Fibroblast of lung (primary cell): ENCODE measurements at places on chromosomes 3 and 15.

DNA sequence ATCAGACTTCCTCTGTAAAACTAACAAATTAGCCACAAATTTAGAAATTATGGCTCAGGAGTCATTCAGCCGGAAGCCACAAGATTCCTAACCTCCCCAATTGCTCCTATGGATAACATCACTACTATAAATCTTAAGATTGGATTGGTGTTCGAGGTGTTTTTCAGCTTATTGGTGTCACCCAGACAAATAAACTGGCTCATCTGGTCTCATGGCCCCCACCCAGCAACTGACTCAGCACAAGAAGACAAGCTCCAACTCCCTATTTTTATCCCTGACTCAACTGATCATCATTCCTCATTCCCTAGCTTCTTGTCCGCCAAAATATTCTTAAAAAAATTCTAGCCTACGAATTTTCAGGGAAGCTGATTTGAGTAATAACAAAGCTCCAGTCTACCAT, 135.1 kb upstream of the STRIT1 start:
- no peak overlapping the region for H3K27ac ChIP-seq
- H3K4me3 ChIP-seq: no peak overlapping the region
- DNase-seq: peak; percentile 24
- H3K4me1 ChIP-seq: no peaks in the 10 kb centered on the region
- H3K27me3 ChIP-seq: no peaks in the 10 kb centered on the region

DNA sequence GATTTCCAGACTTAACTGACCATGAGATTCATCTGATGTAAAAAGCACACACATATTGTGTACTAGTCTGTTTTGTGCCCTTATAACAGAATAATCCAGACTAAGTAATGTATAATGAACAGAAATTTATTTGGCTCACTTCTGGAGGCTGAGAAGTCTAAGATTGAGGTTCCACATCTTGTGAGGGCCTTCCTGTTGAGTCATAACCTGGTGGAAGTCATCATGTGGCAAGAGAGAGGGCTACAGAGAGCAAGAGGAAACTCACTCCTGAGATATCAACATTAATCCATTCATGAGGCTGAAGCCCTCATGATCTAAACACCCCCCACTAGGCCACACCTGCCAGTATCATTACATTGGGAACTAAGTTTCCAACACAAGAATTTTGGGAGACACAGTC, 977.6 kb downstream of the MCTP2 start:
- no peaks in the 10 kb centered on the region for H3K36me3 ChIP-seq
- peak; percentile 2 for DNase-seq
- no peak overlapping the region for H3K4me3 ChIP-seq
- no peak overlapping the region for H3K27ac ChIP-seq

- no peaks in the 10 kb centered on the region for H3K36me3 ChIP-seq
- no peak overlapping the region for H3K27ac ChIP-seq
- peak; percentile 73 for DNase-seq
- peaks cover 6% of the 10 kb centered on the region for H3K4me1 ChIP-seq
Measured at GRCh38 chr3:192869131-192870031, 48.3 kb downstream of the MB21D2 start.

- H3K4me3 ChIP-seq: no peak overlapping the region
- peaks cover 14% of the 10 kb centered on the region for H3K36me3 ChIP-seq
- DNase-seq: no peak
- no peak overlapping the region for H3K27ac ChIP-seq
Measured at GRCh38 chr15:89192766-89193165, 28.6 kb downstream of the RLBP1 start.

DNA sequence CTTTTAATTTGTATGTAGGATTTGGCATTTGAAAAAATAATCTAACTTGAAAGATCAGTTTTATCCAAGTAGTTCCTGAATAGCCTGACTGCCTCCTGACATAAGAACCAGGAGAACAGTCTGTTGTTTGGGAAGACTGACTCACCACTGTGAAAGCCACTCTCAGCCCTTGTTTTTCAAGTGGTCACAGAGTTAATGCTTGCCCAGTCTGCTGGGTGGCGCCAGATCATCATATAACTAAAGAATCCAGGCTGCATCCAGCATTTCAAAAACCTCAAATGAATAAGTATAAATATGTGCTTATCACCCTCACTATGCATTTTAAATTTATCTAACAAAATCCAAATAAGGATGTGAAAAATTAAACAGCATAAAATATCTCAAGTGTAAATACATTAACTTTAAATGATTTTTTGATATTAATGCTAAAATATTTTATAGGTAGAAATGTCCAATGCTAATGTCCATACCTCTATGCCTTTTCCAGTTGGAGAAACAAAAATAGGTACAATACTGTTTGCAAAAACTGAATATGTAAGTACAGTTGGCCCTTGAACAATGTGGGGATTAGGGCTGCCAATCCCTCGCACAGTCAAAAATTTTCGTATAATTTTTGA, 26.9 kb upstream of the ZBBX start:
- no peak overlapping the region for H3K27ac ChIP-seq
- no peaks in the 10 kb centered on the region for H3K36me3 ChIP-seq
- H3K27me3 ChIP-seq: no peaks in the 10 kb centered on the region
- no peak overlapping the region for H3K4me3 ChIP-seq
- peak; percentile 71 for DNase-seq

- H3K4me1 ChIP-seq: no peaks in the 10 kb centered on the region
- DNase-seq: peak; percentile 54
- H3K27me3 ChIP-seq: peaks cover 33% of the 10 kb centered on the region
- no peak overlapping the region for H3K27ac ChIP-seq
Measured at GRCh38 chr15:77821188-77821958, 188.7 kb upstream of the LINGO1 start.

DNA sequence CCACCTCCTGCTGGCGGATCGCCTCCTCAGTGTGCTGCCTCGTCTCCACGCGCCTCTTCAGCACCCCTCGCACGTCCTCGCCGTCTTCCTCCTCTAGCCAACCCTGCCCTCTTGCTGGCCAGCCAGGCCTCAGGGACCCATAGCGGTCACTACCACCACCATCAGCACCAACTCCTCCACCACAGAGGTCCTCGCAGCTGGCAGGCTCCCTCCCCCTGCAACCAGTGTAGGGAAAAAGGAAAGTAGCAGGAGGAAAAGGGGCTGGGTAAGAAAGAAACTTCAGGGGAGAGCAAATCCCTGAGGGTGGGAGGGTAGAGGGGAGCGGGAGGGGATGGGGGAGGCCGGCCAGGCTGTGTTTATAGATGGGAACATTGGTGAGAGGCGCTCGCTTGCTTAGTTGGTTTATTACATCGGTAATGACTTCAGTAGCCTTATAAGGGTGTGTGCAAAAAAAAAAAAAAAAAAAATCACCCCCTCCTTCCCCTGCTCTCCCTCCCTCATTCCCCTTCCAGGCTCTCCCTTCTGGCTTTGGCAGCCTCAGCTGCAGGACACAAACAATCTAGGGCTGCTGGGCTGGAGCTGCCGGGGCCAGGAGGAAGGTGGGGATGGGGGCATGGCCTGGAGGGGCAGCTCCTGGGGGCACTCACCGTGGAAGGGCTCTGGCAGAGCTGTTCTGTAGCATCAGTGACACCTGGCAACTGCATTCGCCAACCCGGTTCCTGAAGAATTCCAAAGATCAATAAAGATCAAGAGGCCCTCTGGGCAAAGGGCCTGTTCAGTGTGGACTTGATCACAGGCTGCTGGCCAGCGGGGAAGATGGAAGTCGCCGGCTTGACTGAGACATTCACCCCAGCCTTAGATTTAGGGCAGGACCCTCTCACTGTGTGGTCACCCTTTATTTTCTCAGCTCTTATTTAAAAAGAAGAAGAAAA, 116.2 kb upstream of the HACD2 start:
- no peaks in the 10 kb centered on the region for H3K27me3 ChIP-seq
- H3K27ac ChIP-seq: no peak overlapping the region
- DNase-seq: peak; percentile 77
- H3K4me3 ChIP-seq: peak overlapping the region; percentile 46

DNA sequence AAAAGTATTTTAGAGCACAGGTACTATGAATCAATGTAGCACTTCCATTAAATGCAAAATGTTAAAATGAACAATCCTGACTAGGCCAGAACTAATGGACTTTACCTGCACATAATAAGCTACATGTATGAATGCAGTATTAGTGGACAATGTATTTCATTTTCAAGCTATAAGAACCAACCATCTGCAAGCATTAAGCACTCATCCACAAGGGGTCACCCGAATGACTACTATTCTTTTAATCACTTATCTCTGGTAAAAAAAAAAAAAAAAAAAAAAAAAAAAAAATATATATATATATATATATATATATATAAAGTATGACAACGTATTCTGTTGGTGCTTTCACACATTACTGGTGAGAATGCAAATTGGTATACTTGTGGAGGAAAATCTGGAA, 7.2 kb downstream of the HERC1 start:
- no peaks in the 10 kb centered on the region for H3K36me3 ChIP-seq
- H3K27me3 ChIP-seq: no peaks in the 10 kb centered on the region
- no peaks in the 10 kb centered on the region for H3K4me1 ChIP-seq
- H3K27ac ChIP-seq: no peak overlapping the region

- H3K27me3 ChIP-seq: no peaks in the 10 kb centered on the region
- no peak overlapping the region for H3K4me3 ChIP-seq
- H3K36me3 ChIP-seq: no peaks in the 10 kb centered on the region
- peak; percentile 23 for DNase-seq
- H3K4me1 ChIP-seq: peaks cover 3% of the 10 kb centered on the region
Measured at GRCh38 chr3:143726727-143727126, 121.5 kb downstream of the SLC9A9 start.

GRCh38 chr3:5264896-5265770, 77.6 kb downstream of the EDEM1 start:
- no peaks in the 10 kb centered on the region for H3K4me1 ChIP-seq
- no peaks in the 10 kb centered on the region for H3K36me3 ChIP-seq
- H3K4me3 ChIP-seq: no peak overlapping the region
- no peak for DNase-seq

DNA sequence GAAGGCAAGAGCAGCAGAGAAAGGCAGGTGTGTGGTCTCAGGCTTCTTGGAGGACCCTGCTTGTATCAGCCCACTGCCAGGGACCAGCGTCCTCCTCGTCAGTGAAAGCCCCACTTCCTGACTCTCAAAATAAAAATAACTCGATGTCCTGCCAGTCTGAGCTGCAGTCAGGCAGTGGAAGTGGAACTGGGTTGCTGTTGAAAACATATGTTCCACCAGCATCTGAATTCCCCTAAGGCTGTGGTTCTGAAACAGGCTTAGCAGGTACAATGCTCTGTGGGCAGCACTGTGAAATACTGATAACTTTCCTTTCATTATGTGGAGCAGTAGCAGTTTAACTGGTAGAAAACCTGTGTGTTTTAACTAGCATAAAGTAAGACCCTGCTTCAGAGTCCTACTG, 121.6 kb upstream of the EIF1B start:
- DNase-seq: no peak
- no peaks in the 10 kb centered on the region for H3K27me3 ChIP-seq
- no peak overlapping the region for H3K4me3 ChIP-seq

DNA sequence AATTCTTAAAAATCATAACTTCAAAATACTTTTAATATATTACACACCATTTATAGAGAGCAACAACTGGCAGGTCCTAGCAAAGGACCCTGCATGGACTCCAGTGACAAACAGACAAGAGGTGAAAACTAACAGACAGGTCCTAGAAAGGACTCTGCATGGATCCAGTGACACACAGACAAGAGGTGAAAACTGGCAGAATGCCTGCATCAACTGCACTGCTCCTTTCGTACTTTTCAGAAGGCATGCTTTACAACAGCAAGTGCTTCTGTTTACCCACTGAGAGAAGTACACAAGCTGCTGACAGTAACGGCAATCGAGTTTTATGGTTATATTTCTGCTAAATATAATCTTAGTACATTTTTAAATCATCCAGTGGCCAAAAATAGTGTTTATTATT, 24.3 kb upstream of the GP5 start:
- peaks cover 3% of the 10 kb centered on the region for H3K4me1 ChIP-seq
- H3K36me3 ChIP-seq: peaks cover 14% of the 10 kb centered on the region
- H3K27me3 ChIP-seq: no peaks in the 10 kb centered on the region
- DNase-seq: no peak

- DNase-seq: no peak
- no peaks in the 10 kb centered on the region for H3K36me3 ChIP-seq
- H3K27me3 ChIP-seq: no peaks in the 10 kb centered on the region
- no peaks in the 10 kb centered on the region for H3K4me1 ChIP-seq
Measured at GRCh38 chr3:34942256-34942655, 697.1 kb upstream of the ARPP21 start.

GRCh38 chr3:179265875-179266274, 15.0 kb upstream of the KCNMB3 start:
- peaks cover under 1% of the 10 kb centered on the region for H3K4me1 ChIP-seq
- H3K36me3 ChIP-seq: no peaks in the 10 kb centered on the region
- no peak for DNase-seq
- H3K4me3 ChIP-seq: no peak overlapping the region
- H3K27ac ChIP-seq: no peak overlapping the region
- H3K27me3 ChIP-seq: no peaks in the 10 kb centered on the region

DNA sequence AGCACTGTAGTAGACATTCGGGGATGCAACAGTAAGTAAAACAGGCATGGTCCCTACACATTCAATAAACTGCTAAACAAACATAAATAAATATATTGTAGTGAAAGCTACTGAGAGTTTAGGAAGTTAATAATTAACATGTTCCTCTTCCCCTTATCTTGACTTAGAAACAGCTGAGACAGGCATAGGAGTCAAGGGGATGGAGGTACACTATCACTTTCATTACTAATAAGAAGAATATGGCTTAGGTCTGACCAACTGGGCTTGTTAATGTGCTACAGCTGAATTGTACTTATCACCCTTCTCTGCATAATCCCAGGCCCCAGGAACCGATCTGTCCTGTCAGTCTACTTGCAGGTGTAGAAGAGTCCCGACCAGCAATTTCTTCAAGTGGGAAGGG, 116.3 kb upstream of the DAZL start:
- H3K36me3 ChIP-seq: no peaks in the 10 kb centered on the region
- H3K27me3 ChIP-seq: no peaks in the 10 kb centered on the region
- H3K4me3 ChIP-seq: no peak overlapping the region

DNA sequence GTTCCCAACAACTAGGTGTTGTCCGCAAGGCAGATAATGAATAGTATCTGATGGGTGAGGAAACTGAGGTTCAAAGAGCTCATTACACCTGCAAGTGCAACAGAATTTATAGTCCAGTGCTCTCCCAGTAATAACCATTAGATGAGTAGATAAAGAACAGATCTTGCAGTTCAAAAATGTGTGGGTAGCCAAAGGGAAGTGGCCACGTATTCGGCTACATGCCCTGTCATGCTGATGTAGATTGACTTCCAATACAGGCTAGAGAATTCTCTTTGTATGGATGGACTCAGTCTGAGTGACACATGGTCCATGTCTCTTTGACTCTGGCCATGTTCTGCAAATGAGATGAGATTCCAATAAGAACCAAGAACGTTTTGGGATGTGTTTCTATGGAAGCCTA, 187.9 kb upstream of the LPP start:
- peaks cover 4% of the 10 kb centered on the region for H3K4me1 ChIP-seq
- no peaks in the 10 kb centered on the region for H3K36me3 ChIP-seq
- H3K27me3 ChIP-seq: no peaks in the 10 kb centered on the region
- no peak overlapping the region for H3K4me3 ChIP-seq
- H3K27ac ChIP-seq: no peak overlapping the region
